Bone marrow (tissue), 2 donors: ENCODE measurements at places on chromosomes 2 and 18.

- DNase-seq, result no peak
These were observed 84.3 kb upstream of the LTBP1 start for GRCh38 chr2:32862269-32863055.

GRCh38 chr2:120617055-120617454 lies 118.6 kb upstream of the GLI2 start:
- DNase-seq, result no peak

- DNase-seq, result no peak
These were observed 98.1 kb downstream of the LRRC30 start for GRCh38 chr18:7329016-7329415.

GRCh38 chr2:52976143-52976949 lies 791.3 kb upstream of the CHAC2 start:
- no peak for DNase-seq

DNA sequence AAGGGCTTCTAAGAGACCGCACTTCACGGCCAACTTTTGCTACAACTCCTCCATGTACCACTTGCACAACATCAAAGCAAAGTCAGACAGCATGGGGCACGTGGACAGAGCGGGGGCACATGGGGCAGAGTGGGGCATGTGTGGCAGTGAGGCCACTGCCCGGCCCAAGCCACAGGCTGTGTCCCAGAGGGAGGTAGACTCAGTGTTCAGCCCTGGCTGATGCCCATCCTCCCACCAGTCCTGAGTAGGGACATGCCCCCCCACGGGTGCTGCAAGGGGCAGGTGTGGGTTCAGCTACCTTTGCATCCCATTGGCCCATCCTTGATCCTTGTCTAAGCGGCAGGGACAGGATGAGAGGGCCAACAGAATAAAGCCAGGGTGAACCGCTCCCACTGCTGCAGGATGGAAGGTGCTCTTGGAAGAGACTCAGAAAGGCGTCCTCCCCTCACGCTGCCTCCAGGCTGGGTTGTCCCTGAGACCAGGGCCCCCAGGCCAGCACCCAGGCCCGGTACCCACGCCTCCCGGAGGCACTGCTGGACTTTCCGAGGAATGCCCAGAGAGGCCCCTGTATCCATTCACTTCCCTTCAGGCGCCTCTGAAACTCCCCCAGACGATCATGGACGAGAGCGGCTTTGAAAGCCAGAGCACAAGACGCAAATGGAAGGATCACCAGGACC lies 218.2 kb downstream of the NDUFA10 start:
- DNase-seq, result no peak

DNA sequence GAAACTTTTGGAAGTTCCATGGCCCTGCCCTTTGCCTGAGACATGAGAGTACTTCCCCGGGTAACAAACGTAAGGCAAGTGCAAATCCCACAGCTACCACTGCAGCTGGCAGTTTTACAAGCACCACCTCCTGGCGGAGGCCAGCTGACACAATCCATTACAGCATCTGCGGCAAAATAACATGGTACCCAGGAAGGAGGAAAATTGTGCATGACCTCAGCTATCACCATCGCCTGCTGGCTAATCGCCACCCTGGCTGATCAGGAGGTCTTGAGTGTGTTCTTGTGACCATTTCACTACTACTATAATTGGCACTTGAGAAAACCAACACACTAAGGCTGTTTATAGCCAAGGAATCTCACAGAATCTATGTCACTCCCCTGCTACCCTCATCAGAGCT lies 71.7 kb upstream of the SERPINE2 start:
- no peak for DNase-seq

- no peak for DNase-seq
These were observed 55.7 kb downstream of the RAB27B start for GRCh38 chr18:54883816-54884604.

DNA sequence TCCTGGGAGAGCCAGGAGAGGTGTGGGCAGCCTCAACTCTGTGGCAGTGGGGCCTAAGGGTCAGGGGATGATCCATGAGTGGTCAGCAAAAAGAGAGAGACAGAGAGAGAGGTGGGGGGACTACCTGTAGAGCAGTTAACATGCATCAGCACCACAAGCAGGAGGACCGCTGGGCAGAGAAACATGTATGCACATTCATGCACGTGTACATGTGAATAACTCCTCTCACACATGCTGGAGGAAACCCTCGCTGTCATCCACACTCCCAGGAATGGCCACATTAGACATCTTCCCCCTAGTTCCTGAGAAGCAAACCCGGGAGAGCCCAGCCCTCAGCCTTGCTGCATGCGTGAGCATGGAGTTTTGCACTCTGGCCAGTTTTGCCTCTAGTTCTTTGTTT lies 166.1 kb downstream of the SMAD7 start:
- no peak for DNase-seq

DNA sequence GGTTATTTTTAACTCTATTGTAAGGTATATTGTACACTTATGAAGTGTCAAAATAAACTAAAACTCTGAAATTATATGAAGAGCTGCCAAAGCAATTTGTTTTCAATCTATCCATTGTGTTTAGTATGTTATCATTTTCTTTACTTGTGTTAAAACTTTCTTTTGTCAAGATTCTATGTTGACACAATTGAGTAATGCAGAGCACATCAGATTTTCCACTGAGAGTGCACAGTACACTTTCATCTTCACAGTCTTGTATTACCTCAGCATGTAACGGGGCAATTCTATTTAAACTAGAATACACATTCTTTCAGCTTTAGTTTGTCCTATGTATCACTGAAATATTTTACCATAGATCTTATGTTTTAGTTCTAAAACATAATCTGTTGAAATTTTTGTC lies 304.4 kb upstream of the ZC3H15 start:
- DNase-seq, result no peak

GRCh38 chr2:208128136-208128535 lies 1.5 kb downstream of the CRYGC start:
- DNase-seq, result no peak

DNA sequence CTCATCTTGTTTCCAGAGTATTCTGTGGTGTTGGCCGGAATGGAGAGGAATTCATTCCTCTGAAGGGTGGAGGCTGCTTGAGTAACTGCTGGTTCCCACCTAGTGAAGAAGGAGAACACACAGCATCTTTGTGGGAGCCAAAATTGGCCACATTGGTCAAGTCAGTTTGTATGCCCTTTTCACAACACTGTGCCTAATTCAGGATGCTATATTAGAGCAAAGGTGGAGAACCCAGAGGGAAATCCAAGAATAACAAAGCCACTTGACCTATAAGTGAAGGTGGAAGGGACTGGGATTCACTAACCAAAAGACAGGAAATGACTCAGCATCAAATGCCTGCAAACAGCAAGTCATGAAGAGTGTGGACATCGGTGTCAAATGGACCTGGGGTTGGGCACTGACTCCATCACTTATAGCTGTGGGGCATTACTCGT lies 27.3 kb upstream of the MLPH start:
- no peak for DNase-seq

- DNase-seq, result no peak
These were observed 132.0 kb upstream of the HDAC4 start for GRCh38 chr2:239532859-239533258.

GRCh38 chr2:104859291-104859765 lies 5.4 kb downstream of the POU3F3 start:
- DNase-seq, result no peak

DNA sequence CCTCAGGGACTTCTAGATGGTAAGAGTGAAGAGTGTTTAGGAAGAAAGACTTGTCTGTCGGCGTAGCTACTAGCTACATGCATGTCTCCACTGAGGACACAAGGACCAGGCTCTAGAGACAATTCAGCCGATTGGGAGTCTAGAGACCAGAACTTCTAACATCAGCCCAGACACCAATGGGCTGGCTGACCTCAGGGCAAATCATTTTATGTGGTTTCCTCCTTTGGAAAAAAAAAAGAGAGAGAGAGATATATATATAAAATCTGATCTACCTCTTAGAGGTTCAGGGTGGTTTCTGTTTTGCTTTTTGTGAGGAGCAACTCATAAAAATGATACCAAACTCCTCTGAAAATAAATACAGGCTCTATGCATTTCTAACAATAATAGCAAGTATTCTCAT lies 212.8 kb downstream of the BCL2 start:
- DNase-seq, result no peak

GRCh38 chr18:23380817-23381216 lies 72.3 kb upstream of the RIOK3 start:
- no peak for DNase-seq

DNA sequence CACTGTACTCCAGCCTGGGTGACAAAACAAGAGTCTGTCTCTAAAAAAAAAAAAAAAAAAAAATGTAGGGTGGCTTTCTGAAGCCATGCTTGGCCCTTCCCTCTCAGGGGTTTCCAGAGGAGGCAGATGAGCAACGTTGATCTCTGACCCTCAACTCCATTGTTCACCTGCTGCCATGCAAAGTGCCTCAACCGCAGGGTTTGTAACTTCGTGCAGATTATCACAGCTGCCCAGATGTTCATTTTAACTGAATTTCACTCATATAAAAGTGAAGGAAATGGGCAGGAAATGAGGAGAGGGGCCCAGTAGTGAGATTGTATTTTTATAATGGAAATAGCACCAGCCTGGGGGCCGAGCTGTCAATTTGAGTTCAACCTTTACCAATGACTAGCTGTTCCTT lies 14.9 kb upstream of the B3GNT2 start:
- DNase-seq, result no peak

DNA sequence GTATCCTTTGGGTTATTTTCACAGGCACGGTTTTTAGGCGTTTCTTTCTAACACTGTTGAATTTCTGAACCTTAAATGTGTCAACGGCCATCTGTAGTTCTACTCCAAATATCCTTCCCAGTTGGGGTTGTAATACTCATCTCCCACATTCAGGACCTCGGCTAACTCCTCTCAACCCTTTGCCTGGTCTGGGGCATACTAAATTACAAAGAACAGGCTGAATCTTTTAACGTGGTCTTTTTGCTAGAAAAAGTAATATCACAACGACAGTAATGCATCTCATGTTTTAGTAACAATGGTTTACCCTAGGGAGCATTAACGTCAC lies 2.1 kb downstream of the RPRM start:
- DNase-seq, result no peak

- DNase-seq, result no peak
These were observed 19.6 kb upstream of the SEH1L start for GRCh38 chr18:12928206-12928605.

DNA sequence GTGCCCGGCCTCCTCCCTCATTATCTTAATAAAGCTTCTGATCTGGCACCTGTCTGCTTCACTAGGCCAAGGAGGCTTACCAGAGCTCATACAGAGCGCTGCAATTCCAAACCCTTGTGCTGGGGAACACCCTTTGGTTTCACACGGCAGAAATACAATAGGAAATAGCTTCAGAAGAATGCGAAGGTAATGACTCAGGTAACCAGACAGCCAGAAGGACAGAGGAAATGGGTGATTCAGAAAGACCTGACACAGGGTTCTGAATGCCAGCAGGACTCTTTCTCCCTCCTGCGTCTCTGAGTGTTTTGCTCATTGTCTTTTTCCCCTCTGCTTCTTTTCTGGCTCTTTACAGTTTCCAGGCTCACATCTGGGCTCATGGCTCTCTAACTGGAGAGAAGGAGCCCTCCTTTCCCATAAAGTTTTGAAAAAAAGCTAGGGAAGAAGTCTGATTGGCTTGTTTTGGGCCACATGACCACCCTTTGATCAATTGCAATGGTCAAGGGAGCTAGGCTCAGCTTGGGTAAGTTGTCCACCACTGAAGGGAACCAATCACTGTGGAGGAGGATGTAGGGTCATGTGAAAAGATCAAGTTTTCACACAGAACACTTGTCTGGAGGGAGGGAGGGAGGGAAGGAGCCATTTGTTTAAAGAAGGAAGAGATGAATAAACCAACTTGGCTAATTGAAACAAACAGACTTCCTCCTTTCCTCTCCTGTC lies 90.5 kb upstream of the UPP2 start:
- DNase-seq, result no peak

GRCh38 chr2:100106460-100106859 lies 35.9 kb downstream of the AFF3 start:
- no peak for DNase-seq

DNA sequence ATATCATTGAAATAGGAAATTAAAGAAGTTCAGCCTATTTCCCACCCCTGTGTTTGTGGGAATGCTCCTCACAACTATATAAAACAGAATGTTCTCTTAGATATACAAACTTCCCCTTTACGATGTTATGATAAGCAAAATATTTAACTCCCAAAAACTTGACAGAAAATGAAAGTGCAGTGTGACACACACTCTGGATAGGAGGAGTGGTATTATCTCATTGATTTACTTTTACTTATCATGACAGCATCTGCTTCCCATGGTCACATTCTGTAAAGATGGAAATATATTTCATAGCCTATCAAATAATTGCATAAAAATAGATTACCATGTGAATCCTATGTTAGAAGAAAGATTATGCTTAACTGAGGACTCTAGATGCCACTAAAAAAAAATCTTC lies 96.6 kb upstream of the STK17B start:
- peak; percentile 58 for DNase-seq

- DNase-seq, result no peak
These were observed 109.7 kb upstream of the GLI2 start for GRCh38 chr2:120625865-120626560.

DNA sequence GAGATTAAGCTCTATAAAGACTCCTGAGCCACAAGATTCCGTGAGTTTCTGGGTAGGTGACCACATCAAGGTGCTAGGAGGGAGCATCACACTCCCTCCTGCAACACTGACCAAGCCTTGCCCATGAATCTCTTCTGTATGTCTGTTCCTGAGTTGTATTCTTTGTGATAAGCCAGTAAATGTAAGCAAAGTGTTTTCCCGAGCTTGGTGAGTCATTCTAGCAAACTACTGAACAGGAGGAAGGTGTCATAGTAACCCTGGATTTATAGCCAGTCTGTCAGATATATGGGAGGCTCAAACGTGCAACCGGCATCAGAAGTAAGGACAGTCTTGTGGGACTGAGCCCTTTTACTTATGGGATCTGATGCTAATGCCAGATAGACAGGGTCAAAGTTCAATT lies 346.1 kb upstream of the KYNU start:
- DNase-seq, result no peak

DNA sequence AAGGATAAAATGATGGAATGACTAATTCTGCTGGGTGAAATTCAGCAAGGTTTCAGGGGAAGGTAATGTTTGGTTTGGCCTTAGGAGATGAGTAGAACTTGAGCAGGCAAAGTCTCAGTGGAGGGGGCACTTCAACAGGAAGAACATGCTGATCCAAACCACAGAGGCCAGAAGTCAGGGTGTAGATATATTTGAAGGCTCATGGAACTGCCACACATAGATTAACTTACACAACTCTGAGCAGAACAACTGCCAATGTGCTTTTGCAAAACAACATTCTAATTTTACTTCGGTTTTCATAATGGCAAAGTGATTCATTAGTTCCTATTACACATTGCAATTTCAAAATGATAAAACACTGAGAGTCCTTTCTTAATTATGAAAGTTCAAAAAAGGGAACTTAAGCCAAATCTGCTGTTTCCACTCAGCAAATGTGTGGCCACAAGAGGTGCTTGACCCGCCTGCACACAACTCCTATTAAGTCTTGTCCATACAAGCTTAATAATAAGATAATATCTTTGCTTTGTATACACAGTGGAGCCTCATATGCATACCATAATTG lies 284.8 kb downstream of the MREG start:
- peak; percentile 12 for DNase-seq
